ENCODE measurements at places on chromosomes 3 and 15.

DNA sequence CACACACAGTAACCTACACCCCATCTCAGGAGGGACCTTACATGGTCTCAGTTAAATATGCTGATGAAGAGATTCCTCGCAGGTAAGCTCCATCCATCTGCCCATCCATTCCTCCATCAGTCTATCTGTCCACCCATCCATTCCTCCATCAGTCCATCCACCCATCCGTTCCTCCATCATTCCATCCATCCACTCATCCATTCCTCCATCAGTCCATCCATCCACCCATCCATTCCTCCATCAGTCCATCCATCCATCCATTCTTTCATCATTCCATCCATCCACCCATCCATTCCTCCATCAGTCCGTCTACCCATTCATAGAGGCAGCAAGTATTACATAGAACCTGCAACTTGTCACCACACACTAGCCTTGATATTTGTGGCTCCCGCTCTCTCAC lies 77.9 kb downstream of the DNASE1L3 start:
- no peak for DNase-seq

- no peak for DNase-seq
These were observed 352.5 kb downstream of the DIPK2A start for GRCh38 chr3:144324076-144324475.

- no peak for DNase-seq
These were observed 800 bp downstream of the DAG1 start for GRCh38 chr3:49470714-49471420.

DNA sequence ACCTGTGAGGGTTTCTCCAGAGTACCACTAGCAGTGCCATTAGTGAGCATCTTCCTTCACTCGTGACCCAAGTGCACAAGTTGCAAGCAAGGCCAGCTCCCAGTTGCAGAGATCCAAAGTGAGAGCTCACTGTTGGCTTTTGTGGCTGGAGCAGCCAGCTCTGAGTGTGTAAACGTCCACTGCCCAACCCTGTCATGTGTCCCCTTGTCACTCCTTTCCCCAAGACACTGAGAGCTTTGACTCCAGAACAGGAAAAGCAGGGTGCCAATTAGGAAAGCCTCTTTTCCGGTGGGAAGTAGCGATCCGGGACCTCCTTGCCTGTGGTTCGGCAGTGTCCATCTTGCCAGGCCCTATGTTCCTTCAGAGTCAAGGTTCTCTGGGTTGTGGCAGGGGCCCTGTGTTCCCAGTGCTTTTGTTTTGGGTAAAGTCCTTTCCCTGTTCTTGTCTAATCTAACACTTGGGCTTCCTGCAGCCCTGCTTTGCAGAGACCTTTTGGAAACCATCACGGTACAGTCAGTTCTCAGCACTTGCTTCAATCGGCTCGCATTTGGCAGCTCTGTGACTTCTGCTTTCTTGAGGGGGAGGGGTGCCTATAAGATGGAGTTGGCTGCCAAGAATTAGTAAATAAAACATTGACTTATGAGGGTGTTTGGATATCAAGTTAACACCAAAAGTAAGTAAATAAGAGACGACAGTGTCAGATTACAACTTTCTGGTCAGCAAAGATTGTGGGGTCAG lies 90.5 kb downstream of the DNASE1L3 start:
- no peak for DNase-seq

- DNase-seq: no peak
These were observed 62.0 kb downstream of the ZNF445 start for GRCh38 chr3:44415421-44415820.

DNA sequence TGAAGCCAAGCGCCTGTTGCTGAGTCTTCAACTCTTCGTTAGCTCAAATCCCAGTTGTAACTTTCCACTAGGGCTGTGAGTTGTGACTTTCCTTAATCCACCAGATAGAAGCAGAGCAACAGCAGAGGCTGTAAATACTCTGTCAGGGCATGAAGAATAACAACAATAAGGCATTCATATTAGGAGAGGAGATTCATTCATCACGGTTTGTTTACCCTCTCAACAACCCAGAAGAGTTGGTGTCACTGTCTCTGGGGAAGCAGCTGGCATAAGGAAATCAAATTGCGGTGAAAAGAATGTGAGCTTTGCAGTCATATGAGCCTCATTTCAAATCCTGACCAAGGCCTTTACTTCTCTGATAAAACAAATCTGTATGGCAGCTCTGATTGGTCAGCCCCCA lies 184.8 kb downstream of the SHQ1 start:
- DNase-seq: no peak

DNA sequence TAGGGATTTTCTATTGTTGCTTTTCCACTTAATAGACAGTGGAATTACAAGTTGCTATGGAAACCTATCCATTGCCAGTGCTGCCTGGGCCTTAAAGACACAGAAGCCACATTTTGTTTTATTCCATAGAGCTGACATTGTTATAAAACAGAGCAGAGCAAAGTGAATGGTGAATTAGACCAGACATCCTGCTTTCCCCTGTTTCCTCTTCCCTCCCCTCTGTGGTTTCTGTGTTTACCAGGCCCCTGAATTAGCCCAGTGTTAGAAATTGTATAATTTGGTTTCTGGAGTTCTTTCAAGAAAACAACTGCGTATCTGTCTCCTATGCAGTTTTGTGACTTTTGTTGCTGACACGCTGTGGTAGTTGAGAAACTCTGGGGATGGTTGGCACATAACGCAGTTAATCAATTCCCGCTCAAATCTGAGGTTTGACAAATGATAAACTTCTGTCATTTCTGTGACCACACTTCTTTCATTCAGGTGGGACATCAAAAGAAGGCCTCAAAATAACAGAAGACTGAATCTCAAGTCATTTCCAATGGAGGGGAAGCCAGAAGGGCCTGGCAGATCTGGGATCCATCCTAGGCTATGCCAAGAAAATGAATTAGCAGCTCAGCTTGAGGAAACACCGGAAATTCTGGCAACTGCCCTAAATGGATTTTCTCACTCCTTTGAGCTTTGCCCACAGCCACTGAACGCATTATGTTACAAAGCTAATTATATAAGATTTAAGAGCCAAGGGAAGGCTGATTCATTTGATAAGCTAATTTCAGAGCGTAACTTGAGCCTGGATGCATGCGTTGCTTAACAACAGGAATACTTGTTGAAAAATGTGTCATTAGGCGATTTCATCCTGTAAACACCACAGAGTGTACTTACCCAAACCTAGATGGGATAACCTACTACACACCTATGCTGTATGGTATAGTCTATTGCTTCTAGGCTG lies 46.9 kb downstream of the NR1D2 start:
- DNase-seq: no peak

DNA sequence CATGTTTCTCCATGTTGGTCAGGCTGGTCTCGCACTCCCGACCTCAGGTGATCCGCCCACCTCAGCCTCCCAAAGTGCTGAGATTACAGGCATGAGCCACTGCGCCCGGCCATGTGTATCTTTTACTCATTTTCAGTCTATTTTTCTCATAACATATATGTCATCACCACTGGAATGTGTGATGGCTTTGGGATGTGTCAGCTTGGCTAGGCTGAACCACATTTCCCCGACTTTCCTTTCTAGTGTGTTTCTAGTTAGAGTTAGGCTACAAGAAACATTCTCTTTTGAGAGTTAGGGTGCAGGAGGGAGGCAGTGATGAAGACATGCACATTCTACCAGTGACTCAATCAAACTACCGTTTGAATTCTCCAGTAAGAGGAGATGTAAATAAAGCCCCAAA lies 444.9 kb upstream of the THBS1 start:
- no peak for DNase-seq

GRCh38 chr3:125059488-125060245 lies 3.9 kb upstream of the HEG1 start:
- DNase-seq: no peak

DNA sequence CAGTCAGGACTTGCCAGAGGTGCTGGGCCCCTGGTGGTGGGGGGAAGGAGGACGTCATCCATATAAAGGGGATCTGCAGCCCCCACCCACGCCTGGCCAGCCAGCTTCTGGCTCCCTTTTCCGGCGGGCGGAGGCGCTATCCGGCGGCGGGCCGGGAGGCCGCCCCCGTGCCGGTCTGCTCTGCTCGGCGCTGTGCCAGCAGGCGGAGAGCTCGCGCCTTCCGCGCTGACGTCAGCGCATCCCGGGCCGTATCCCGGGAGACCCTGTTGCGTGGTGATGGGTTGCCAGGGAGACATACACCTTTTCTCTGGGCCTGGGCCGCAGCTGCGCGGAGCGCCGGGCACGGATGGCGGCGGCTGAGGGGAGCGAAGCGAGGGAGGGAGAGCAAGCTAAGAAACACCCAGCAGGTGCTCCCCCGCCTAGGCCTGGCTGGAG lies 1.1 kb downstream of the FAM131A start:
- no peak for DNase-seq

DNA sequence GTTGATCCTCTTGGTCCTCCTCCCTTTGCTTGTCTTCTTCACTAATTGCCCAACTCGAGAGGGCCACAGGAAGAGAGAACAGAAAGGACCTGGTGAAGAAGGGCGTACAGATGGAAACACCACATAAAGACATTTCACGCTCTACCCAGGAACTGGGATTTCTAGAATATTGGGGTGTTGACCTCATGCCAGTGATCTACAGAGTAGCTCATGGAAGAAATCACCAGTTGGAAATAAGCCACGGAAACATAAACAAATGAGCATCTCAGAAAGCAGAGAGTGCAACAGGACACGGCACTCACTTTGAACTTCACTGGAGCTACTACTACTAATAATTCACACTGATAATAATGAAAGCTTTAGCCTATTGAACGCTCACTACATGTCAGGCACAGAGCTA lies 84.6 kb upstream of the ARHGEF3 start:
- no peak for DNase-seq

GRCh38 chr15:83449937-83450506 lies 2.9 kb downstream of the SH3GL3 start:
- DNase-seq: no peak

GRCh38 chr3:42666577-42666998 lies 13.1 kb downstream of the ZBTB47 start:
- no peak for DNase-seq

- no peak for DNase-seq
These were observed 26.5 kb upstream of the ALPK3 start for GRCh38 chr15:84790676-84791075.

DNA sequence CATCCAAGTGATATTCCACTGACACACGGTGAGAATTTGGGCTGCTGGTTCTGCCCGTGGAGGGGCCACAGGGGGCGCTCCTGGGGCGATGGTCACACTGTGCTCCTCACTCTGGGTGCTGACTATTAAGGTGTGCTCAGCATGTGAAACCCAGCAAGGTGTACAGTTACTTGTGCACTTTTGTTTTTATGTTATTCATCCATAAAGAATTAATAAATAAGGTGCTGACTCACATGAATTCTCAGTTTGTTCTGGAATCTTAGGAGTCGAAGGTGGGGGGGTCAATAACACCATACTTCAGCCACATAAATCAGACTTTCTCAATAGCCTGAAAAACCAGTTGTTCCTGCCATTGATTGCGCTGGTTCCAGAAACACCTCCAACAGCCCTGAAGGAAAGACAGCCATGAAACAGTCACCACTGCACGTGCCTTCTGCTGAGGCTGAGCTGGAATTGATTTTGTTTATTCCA lies 53.5 kb upstream of the SPATA12 start:
- DNase-seq: no peak
